Activated CD8-positive, alpha-beta memory T cell treated with anti-CD3 and anti-CD28 coated beads, Interleukin-2, amount 50 U/mL, for 48 hours (primary cell): ENCODE measurements at places on chromosomes 7 and 10.

GRCh38 chr7:26078437-26079336 is 73.3 kb upstream of the NFE2L3 start:
- DNase-seq, result peak; percentile 85

GRCh38 chr7:106415433-106415832 is 130.7 kb upstream of the NAMPT start:
- DNase-seq, result no peak

GRCh38 chr7:29989257-29989995 is at the start of gene SCRN1:
SCRN1 (minus strand) TSS chr7:29989801; CDS start chr7:29969067, 20,734 bp downstream.
- peak; percentile 64 for DNase-seq

DNA sequence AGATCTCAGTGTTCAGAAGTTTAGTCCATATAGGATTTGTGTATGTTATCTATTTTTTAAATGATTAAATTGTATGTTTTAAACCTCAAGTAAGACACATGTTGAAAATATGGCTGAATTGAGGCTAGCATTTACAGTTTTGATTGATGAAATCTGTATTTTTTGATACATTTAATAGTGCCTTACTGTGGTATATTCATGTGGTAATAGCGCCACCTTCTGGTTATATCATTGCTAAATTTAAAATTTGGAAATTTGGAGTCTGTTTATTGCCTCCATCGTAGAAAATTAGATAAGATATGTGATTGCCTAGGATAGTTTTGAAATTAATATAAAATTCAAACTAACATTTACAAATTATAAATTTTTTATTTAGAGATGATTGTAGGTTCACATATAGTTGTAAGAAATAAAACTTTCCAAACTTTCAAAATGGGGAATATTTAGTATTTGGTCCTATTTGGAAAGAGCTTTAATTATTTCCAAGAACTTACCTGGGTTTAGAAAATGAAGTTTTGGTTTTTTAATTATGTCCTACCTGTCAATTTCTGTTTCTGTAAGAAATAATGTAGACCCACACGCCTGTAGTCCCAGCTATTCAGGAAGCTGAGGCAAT is 19.1 kb upstream of the ARMS2 start:
- no peak for DNase-seq

GRCh38 chr10:52652431-52653262 is 119.9 kb downstream of the MBL2 start:
- no peak for DNase-seq
